Activated CD4-positive, alpha-beta T cell treated with anti-CD3 and anti-CD28 coated beads, Interleukin-2, amount 10 ng/mL, durations not matched to agents 7 days and 5 days (primary cell): ENCODE measurements at places on chromosomes 5 and 9.

- DNase-seq: no peak
Measured at GRCh38 chr5:2739360-2740050, 12.0 kb downstream of the IRX2 start.

DNA sequence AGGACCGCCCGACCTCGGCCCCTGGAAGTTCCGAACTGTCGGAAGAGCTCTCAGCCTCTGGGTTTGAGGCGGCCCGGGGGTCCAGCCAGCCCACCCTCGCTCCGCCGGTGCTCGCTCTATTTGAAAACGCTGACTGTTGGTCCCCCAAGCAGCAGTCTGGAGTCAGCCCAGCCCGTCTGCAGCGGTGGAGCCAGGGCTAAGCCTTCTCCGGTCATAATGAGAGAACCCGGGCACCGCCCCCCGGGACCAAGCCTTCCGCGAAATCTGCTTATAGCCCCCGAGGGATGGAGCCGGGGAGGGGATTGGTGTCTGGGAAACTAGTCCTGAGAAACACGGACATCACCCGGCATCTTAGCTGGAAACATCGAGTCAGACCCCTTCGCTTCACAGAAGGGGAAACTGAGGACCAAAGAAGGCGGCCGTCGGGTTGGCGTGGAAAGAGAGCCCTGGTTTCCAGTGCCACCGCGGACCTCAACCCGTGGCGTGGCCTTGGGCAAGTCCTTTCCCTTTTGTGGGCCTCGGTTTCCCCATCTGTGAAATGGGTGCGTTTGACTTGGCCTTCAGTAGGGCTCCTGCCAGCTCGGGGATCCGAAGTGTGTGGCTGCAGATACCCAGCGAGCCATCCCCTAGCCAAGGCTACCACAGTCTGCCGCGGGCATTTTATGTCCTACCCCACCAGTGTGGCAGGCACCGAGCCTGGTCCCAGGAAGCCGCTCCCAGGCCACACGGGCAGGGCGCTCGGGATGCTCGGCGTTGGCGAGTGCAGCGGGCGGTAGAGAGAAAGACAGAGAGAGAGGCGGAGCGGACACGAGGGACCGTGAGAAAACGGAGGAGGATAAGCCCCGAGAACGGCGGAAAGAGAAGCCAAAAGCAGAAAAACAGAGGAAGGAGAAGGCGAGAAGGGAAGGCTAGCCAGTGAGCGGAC lies 857 bp downstream of the ADAM19 start:
- DNase-seq: peak; percentile 37

DNA sequence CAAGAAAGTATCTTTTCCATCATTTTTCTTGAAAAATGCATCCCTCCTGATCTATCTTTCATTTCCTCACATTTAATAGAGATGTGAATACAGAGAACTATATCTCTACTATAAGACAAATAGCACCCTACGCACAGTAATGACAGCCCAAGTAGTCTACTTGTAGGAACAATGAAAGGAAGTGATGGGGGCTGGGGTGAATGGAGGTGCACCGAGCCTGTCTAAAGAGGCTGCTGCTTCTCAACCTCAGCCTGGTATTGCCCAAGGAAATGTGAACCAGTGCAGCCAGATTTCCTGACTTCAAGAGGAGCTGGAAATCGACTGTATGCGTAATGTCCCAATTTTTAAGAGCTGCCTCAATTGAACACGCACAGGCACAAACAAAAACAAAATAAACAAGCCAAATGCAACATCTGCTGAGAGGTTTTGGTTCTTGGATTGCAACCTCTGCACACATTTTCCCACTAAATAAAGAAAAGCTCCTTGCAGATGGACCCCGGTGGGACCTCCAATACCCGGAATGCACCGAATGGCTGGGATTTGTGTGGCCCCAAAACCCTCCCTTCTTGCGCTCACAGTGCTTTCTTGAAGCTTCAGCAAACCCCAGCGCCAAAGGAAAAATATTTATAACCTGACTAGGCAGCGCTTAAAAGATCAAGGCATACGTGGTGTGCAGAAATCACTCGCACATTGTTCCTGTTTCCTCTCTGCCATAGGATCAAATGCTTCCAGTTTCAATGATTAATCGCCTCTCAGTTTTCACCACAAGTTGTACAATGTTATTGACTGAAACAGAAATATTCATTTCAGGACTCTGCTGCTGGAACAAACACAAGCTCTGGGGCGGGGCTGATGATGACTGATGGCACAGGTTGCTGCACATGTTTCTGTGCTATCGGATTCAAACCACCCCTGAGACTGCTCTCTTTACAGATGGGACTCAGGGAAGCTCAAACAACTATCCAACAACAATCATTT lies 68.3 kb downstream of the KCNIP1 start:
- peak; percentile 13 for DNase-seq

DNA sequence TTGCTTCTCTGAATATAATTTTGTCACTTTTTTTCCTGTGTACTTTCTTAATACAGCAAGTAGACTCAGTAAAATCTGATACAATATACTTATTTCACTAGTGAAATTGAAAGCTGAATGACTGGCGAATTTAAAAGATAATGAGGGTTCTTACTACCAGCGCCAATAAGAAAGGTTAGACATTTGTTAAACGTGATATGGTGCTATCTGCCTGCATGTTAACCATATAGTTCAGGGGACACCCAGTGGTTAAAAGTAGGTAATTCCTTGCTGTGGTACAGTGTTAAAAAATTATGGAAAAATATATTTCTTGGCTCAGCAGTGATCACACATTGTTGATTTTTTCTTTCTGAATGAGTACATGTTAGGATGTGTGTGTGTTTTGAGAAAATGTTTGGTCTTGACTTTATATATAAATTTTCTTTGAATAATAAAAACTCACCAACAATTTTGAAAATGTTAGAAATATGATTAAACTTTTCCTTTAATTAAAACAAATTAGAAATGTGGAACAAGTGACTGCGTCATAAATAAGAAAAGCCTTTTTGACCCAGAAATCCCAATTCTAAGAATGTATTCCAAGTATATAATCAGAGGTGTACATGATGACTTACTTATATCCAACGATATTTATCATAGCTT lies 25.8 kb downstream of the CAST start:
- DNase-seq: no peak

DNA sequence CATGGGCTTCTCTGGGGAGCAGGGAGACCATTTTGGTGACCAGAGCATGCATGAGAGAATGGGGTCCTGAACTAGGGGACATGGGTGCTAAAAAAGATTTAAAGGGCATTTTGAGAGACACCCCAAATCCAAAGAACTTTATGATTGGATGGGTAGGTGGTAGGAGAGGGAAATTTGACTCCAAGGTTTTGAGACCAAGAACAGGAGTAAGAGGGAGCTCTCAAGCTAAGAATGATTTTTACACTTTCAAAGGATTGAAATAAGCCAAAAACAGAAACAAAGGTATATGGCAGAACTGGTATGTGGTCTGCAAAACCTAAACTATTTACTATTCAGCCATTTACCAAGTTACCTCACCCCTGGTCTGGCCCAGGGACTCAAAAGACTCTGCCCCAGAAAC lies 318.2 kb upstream of the CLINT1 start:
- no peak for DNase-seq

- DNase-seq: no peak
Measured at GRCh38 chr9:78828521-78828920, 531.6 kb downstream of the PSAT1 start.

DNA sequence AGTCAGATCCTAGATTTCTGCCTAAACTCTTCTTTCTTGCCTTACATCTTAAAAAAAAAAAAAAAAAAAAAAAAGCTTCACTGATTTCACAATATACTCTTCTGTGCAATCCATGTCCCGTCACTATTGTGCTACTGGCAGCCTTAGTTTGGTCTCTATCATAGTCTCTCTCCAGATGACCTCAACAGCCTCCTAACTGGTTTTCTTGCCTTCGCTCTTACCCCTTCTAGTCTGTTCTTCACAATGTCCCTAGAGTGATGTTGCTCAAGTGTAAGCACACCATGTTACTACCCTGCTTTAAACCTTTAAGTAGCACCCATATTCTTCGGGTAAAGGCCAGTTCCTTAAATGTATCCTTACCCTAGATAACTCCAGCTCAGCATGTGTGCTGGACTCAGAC lies 25.8 kb downstream of the CD180 start:
- no peak for DNase-seq

DNA sequence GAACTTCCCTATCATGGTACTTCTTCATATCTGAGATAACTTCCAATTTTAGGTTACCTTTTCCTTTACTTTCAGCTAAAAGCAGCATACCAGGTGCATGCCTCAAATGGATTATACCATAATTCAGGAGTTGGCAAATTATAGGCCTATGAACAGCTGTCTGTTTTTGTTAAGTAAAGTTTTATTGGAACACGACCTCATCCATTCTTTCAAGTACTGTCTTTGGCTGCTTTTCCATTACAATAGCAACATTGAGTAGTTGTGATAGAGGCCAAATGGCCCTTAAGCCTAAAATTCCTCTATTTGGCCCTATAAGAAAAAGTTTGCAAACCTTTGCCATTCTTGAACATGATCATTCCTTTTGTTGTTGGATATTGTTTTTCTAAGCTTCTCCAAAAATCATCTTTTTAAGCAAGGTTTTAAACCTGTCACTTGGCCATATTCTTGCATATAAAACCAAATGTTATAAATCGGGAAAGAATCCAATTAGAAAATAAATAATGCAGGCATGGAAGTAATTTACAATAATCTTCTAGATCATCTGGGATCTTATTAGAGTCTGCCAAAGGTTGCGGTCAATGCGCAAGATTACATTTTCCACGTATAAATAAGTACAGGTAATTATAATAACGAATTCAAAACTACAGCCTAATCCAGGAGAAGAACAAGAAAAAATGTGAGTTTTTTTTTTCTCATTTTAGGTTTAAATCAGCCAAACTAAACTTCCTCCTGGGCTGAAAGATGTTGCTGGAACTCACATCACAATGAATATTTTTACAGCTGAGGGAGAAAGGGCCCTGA lies 226.5 kb upstream of the ANKRD55 start:
- no peak for DNase-seq

DNA sequence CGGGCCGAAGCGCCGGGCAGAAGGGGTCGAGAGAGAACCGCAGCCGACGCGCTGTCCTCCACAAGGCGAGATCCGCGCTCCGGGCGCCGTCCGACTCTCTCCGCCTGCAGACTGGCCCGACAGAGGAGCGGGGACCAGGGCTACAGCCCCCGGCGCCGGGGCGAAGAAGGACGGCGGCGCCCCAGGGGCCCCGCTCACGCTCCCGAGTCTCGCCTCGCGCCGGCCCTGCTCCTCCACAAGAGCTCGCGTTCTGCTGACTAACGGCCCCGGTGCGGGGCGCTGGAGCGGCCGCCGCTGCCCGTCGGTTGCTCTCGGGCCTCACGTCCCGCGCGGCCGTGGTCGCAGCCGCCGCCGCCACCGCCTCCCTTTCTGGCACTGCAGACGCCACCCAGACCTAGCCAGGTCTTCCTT lies 338 bp downstream of the ABHD17B start:
- no peak for DNase-seq

- no peak for DNase-seq
Measured at GRCh38 chr9:35798658-35799374, 7.4 kb downstream of the NPR2 start.

DNA sequence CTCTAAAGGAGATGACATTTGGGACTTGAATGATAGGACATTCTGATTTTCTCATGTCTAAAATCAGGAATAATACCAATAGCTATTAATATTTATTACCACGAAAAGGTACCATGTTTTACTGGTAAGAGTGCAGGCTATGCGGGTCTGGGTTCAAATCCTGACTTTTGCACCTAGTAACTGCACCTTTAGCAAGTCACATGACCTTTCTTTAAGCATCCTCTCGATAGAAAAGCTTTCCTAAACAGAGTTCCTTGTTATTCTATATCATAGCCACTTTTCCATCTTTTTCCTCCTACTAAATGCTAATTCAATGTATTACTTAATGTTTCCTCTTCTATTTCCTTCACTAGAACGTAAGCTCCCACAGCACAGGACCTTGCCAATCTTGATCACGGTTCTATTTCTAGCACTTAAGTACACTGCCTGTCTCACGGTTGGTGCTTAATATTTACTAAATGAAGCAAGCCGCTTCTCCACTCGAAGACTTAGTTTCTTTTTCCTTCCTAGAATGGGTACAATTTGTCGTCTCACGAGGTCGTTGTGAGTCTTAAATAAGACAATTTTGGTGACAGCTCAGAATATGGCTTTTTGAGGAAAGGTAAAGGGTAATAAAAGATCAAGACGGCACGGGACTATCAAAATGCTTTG lies 816 bp downstream of the RBM18 start:
- DNase-seq: peak; percentile 22

DNA sequence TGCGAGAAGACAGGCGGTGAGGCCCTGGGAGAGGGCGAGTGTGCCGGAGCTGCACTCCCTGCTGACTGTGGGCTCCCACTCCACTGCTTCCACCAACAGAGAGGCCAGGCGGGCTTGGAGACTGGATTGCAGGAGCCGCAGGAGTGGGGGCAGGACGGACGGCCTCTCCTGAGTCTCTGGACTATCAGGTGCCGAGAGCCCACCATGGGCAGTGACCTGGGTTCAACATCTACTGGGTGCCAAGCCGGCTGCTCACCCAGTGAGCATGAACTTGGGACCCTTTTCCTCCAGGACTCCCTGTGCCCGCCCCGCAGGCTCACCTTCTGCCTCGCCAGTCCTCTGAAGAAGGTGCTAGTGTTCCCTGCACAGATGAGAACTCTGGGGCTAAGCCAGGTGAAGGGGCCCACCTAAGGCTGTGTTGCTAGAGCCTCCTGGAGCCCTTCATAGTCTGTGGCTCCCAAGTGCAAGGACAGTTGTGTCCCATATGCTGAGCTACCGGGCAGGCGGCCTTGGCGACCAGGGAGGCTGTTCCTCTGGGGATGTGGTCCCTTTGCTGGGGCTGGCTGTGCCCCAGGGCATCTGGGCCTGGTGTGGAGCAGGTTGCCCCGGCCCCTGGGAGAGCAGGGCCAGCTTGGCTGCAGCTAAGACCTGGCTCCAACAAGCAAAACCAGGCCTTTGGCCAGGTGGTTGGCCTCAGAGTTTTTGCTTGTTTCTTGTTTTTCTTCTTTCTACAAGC lies 77.7 kb upstream of the PHYKPL start:
- no peak for DNase-seq
